Ureter (tissue), 1 donor: ENCODE measurements at places on chromosomes 16 and 17. TPM values are rescaled to one million over a fixed set of nuclear protein-coding genes. Genes with fewer than 3 reads are reported as not detected.

- DNase-seq = no peak
These were observed 13.5 kb upstream of the DNAI2 start for GRCh38 chr17:74260525-74260850.

DNA sequence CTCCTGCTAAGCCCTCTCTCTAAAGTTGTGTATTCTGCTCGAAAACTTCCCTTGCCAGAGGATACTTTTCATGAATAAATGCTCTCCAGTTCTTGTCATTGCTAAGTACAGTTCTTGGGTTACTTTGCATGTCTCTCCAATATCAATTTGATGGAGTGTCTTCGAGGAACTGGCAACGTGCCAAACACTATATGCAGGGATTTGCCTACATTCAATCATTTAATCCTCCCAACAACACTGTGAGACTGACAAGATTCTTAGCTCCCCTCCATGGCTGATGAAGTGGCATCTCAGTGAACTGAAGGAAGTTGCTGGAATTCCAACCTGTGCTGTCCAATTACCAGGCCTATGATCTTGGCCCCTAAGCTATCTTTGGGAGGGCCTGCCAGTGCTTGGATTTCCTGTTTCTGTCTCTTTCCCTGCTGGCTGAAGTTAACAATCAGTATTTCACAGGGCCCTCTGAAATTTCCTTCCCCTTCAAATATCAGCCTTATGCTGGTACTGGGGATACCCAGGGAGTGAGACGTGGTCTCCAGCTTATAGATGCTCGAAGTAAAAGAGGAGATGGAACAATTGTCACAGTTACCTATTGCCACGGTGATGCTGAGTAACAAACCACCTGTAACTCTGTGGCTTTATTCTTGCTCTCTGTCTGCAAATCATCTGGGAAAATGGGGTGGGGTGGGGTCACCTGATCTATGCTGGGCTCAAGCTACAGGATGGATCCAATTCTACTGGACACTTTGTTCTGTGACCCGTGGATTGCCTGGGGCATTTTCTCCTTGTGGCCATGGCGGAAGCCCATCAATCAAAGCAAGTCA lies 19.4 kb upstream of the CRISPLD2 start:
- DNase-seq = no peak

- DNase-seq = no peak
These were observed 646 bp downstream of the RABEP1 start for GRCh38 chr17:5282642-5283217.

GRCh38 chr16:51326131-51326856 lies 175.2 kb upstream of the SALL1 start:
- no peak for DNase-seq

DNA sequence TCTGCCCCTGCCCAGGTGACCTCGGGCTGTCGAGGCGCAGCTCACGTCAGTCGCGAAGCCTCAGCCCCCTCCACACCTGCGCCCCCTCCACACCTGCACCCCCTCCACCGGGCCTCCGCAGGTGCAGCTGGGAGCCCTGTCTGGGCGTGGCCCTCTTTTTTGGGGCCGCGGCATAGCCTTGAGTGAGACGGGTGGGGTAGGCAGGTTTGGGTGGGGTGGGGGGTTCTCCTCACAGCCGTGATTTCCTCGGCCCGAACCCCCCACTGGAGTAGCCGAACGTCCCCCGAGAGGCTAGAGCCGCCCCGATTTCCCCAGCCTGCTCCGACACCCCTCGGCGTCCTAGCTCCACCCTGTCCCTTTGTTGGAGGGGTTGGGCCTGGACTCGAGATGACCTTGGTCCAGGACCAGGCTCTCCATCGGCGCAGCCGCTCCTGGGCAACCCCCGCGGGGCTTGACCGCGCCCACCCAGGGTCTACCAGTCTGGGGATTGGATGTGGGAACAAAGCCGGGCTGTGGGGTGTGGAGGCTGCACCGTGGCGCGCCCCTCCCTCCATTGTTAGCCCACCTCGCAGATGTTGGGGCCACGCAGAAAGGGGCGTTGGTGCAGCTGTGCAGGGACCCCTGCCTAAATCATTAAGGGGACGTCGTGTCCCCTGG lies 626 bp downstream of the TUBB3 start:
- DNase-seq = no peak

GRCh38 chr17:17790637-17791464 lies 45.9 kb downstream of the SREBF1 start:
- no peak for DNase-seq

GRCh38 chr17:2137342-2138098 lies 82.6 kb downstream of the HIC1 start:
- DNase-seq = no peak

CALB2 gene
- total RNA-seq = 0.89 TPM
